ENCODE measurements at places on chromosomes 1 and 21.

DNA sequence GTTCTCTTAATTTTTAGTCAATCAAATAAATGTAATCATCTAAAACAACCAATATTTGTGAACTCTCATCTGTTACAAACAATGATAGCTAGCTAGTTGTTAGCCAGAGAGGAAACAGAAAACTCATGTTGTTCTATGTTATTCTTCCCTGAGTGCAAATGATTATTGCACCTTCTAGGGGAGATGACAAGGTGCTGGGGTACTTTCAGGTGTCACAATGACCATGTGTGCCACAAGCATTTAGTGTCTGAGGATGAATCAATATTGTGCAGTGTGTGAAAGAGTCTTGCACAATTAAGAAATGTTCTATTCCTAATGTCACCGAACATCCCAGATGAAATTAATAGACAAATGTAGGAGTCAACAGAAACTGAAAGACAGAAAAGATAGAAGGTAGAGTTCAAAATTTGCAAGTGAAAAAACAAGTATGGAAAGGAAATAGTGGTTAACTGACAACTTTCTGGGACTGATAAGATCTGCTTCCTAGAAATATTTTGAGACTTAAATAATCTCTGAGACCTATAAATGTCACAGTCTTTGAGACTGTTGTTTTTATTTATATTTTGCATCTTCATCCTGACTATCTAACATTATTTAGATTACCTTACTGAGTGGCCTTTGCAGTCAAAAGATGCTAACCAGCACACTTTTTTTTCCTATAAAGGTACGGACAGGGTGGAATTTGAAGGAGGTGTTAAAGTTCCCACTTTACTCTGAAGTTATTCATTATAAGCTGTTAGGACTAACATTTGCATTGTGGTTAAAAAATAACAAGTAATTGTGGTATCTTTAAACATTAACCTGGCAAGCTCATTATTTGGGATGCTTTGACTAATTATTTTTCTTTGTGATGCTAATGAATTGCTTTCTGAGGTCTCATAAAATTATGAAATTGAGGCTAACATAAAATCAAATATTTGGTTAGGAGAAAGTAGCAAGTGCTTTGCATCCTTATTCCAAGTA is 21.6 kb upstream of the DPYD start:
- DNase-seq, result no peak

- no peak for DNase-seq
Observed at GRCh38 chr1:34188418-34188817, 11.7 kb downstream of the C1orf94 start.

DNA sequence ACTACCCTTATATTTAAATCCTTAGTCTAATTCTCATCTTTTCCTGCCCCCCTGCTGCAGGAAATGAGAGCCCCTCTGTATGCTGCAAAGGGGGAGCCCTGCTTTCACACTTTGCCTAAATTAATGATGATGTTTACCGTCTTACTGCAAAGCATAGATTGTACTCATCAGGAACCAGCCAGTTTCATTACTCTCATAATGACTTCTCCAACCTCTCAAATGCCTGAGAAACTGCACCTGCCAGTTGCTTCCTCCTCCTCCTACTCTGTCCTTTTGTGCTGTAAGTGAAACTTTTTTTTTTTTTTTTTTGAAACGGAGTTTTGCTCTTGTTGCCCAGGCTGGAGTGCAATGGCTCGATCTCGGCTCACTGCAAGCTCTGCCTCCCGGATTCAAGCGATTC is 101.7 kb downstream of the ADSS2 start:
- DNase-seq, result no peak

DNA sequence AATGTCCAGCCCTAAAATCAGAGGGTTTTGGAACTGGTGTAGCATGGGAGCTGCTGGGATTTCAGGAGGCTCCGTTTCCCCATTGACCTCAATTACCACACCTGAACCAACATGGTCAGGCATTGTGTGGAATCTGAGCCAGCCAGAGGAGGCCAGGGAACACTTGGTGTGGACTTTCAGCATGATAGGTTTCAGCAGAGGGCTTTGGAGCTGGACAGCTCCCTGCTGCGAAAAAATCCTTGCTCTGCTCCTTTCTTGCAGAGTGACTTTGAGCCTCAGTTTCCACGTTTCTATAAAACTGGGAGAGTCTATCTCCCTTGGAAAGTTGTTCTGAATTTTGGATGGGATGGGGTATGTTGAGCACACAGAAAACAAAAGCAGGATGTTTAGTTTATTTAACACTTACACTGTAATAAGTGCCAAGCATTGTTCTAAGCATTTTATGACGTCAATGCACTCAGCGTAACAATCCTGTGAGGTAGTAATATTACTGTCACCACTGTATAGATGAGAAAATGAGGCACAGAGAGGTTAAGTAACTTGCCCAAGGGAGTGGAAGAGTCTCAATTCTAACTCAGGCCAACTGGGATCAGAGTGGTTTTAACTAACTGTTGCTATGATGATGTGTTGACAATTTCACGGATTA is 168.0 kb downstream of the GRIK3 start:
- no peak for DNase-seq

DNA sequence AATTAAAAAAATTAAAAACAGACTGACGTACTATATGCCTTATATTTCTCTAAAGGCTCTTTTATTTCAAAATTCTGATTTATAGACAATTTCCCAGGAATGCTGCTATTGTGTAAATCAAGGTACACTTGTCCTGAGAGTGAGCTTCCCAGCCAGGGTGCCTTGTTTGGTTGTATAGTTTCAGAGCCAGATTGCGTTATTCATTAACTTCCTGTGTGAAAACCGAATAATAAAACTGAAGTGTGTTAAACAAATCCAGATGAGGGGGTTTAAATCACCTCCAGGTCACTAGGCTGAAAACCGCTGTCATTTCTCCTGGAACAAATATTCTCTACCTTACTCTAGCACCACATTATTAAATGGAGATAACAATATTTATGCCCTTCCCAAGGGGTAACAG is 68.7 kb downstream of the LMX1A start:
- DNase-seq, result no peak

All from HepG2 (cell line).